ENCODE measurements at places on chromosomes 1 and 21.

DNA sequence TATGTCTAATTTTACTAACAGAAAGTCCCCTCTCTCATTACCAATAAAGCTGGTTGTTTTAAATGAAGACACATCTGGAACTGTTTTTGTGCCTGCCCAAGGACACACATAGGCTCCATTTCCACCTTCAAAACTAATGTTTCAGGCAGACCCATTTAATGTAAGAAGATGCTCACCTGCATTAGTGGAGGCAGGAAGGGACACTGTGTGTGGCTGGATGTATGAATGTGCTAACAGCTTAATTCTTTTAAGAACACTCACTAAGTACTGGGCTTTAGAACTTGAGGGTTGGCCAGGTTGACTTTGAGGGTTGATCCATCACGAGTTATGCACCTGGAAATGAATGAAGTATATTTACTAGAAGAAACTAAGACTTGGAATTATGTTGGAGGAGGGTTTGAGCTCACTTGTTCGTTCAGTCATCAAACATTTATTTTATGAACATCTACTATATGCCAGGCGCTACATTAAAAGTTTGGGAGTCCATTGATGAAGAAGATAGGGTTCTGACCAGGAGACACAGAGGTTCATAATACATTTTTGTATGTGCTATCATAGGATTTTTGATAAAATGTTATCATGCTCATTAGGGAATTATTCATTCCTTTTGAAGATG is 5.4 kb downstream of the JUN start:
- DNase-seq, result no peak

- DNase-seq, result no peak
These were observed 18.5 kb downstream of the PIK3R3 start for GRCh38 chr1:46113948-46114347.

- DNase-seq, result peak; percentile 71
These were observed at the start of gene SMYD2 for GRCh38 chr1:214281021-214281719. TSS of gene SMYD2 (plus strand) at chr1:214281159. CDS start at chr1:214281255, 96 bp downstream.

DNA sequence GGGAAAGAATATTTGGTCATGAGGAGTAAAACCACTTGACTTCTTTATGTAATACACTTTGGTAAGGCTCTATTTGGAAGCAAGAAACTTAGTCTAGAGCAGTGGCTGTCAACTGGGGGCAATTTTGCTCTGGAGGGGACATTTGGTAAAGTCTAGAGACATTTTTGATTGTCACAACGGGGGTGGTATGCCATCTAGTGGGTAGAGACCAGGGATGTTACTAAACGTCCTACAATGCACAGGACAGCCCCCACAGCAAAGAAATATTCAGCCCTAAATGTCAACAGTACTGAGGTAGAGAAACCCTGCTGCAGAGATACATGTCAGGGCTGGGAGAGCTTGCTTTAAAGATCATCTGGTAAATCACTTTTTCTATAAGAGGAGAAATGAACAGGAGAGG is 13.5 kb downstream of the FUCA1 start:
- DNase-seq, result no peak

DNA sequence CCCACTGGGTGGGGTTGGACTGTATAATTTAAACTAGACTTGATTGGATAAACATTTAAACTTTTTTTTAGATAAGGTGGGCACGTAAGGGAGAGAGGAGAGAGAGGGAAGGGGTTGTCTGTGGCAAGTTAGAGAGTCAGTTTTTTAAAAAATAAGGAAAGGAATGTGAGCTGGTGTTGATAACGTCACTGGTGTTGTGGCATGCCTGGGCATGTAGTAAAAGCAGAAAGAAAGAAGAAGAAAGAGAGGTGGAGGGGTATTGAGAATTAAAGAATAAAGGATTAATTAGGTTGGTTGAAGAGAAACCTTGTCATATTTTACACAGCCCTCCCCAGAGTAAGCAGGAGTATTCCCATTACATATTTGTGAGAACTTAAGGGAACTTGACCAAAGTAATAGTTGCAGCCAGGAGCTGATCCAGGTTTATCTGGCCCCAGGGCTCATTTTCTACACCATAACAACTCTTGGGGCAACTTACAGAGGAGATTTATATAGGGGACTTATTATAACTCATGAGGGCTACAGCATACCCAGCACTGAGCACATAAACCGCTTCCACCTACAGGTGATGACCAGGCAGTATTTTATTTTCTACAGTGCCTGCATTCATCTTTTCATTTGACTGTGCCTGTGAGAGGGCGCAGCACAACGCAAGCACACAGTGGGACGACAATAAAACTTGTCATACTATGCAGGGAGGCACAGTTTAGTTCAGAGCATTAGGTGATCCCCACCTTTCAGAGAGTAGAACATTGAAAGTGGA is 70.2 kb downstream of the CCDC30 start:
- DNase-seq, result no peak

DNA sequence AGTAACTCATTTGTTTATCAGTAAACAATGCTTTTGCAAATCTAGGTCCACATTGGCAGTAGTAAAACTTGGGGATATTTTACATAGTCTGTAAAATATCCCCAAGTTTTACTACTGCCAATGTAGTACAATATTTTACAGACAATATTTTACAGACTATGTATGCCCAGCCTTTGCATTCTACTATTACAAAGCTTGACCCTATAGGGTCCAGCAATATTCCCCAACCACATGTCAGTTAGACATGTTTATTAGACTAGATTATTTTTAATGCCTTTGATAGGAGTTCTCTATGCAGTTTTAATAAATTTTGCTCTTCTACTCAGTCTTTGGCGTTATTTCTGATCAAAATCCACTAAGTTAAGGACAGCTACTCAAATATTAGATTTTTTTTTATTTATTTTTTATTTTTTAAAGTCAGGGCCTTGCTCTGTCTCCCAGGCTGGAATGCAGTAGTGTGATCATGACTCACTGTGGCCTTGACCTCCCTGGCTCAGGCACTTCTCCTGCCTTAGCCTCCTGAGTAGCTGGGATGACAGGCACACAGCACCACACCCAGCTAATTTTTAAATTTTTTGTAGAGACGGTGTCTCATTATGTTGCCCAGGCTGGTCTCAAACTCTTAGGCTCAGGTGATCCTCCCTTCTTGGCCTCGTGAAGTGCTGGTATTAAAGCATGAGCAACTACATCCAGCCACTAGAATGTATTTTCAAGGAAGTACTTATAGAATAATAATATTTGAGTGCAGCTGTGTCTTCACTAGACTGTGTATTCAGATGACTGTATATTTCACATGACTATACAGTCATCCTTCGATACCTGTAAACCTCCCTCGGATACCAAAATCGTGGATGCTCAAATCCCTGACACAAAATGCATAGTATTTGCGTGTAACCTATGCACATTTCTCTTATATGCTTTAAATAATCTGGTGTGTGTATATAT is 19.8 kb downstream of the MIER1 start:
- DNase-seq, result no peak

All from stimulated activated CD4-positive, alpha-beta T cell treated with anti-CD3 and anti-CD28 coated beads, TNF-alpha, amount 100 ng/mL, for 24 hours (primary cell).